ENCODE measurements at places on chromosomes 4 and X.
A peak's percentile ranks its signal among the peaks of the same experiment; 100 is the strongest.

DNA sequence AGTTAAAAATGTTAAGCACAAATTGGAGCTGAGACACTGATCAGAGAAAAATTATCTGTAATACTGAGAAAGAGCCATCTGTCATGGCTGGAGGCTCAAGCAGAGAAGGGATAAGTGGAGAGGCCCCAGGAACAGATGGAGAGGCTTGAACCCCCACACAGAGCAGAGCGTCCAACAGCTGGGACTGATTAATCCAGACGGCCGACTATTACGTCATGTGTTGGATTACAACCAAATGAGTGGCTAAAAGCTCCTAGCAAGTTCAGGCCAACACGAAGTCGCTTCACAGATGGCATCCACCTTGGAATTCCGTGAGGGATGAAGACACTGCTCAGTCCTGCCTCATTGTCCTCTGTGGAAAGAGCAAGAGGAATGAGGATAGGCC lies 57.7 kb upstream of the ATXN3L start:
- peak; percentile 62 for DNase-seq

- no peak for DNase-seq
Observed at GRCh38 chrX:129833153-129833990, 10.3 kb downstream of the ZDHHC9 start.

DNA sequence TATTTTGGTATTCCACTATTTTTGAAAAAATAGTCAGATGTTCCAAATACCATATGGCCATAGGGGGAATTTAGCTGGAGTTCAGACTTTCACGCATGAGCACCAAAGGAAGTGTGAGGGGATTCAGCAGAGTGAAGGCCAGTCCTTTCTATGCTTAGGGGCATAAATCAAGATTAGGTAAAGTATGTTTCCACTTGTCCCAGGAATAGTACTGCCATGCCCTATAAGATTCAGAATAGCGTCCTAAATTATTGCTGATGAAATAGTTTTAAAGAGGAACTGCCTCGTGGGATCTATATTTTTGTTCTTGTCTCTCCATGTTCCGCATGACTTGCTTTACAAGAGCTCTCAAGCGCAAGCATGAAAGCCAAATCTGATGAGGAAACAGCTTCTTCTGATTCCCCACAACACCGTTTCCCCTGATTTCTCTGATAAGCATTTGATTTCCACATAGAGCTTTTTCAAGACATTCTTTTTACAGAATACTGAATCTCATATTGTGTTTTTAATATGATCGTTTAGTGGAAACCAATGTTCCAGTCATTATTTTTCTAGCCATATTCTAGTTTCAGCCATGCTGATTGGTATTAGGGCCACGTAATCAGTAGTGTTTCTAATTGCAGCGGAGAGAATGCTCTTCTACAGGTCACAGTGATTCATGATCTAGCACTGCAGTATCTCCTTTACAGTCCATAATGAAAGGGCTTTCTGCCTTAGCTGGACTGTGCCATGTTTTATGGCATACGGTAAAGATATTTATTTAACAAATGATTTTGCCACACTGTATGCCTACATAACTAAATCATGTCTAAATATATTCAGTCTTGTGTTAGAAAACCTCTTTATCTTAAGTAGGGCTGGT lies 492.3 kb downstream of the CENPC start:
- no peak for DNase-seq

DNA sequence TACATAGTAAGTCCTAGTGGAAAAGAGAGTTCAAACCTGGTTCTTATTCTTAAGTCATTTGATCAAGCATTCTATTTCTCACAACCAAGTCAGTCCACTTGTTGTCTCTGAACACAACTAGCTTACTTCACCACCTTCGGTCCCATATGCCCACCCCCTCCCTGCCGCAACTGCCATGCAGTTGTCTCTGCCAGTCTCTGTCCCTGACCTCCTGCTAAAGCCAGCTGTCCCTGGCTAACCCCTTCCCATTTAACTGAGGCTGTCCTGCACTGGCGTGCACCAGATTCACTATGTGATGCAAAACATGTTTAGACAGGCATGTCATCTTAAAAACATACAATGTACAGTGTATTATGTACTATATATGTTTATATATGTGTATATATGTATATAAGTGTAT lies 12.7 kb downstream of the FRAS1 start:
- no peak for DNase-seq

DNA sequence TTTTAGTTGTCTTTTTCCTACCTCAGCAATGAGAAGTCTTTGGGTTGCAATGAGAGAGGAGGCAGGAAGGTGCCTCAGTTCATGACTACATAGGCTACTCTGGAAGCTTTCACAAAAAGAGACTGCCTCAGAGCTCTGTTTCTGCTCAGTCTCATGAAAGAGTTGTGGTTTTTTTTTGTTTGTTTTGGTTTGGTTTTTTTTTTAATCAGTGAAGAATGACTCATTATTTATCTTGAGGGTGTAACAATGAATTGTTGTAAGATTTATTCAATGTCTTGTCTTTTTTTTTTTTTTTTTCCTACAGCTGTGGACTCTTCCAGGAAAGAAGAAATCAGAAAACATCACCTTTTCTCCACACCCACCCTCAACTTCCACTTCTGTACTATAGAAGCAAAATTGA lies 67.5 kb upstream of the CXCL13 start:
- peak; percentile 80 for DNase-seq

DNA sequence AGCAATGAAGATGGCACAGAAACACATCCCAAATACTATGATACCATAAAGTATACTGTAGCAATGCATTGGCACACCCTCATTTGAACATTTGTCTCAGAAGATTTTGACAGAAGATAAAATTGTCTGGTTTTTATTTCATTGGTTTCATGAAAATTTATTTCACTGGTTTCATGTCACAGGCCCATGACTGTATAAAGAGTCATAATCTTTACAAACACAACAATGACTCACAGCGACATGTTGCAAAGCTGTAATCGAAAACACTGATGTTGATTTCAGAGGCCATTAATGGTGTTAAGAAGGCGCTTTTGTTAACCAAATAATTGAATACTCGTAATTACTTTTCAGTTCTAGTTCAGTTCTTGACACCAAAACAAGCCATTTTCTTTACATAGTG lies 8.1 kb upstream of the DTHD1 start:
- peak; percentile 39 for DNase-seq

DNA sequence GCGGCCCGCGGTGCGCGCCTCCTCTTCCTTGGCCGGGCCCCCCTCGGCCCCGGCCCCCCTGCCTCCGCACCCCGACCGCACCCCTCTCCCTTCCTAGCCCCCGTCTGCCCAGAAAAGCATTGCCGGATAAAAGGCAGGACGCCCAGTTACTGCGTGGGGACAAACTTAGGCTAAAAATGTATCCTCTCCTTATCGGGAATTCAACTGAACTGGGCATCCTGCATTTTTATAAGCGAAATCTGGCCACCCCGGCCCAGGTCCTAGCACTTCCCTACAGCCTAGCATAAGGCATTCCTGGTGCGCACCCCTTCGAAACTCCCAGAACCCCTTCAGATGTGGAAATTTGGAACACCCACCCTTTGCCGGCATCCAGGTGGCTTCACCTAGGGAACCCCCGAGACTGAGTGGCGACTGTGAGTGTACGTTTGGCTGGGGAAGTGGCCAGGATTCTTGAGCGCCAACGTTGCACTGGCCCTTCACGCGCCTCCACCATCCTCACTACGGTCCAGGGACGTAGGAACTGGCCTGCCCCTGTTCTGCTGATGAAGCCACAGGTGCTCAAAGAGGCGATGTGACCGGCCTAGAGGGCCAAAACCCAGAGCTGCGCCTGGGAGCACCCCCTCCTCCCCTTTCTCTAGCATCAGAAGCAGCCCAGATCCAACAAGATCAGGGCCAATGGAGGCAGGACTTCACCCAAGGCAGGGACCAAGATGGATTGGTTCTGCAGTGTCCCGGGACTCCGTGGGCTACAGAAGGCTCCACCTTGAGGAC lies 5.7 kb upstream of the RNF4 start:
- DNase-seq, result no peak

- DNase-seq, result peak; percentile 83
Observed at GRCh38 chrX:40855411-40855810, 120.1 kb upstream of the MED14 start.

- DNase-seq, result no peak
Observed at GRCh38 chr4:164933244-164933643, 44.2 kb downstream of the TRIM61 start.

DNA sequence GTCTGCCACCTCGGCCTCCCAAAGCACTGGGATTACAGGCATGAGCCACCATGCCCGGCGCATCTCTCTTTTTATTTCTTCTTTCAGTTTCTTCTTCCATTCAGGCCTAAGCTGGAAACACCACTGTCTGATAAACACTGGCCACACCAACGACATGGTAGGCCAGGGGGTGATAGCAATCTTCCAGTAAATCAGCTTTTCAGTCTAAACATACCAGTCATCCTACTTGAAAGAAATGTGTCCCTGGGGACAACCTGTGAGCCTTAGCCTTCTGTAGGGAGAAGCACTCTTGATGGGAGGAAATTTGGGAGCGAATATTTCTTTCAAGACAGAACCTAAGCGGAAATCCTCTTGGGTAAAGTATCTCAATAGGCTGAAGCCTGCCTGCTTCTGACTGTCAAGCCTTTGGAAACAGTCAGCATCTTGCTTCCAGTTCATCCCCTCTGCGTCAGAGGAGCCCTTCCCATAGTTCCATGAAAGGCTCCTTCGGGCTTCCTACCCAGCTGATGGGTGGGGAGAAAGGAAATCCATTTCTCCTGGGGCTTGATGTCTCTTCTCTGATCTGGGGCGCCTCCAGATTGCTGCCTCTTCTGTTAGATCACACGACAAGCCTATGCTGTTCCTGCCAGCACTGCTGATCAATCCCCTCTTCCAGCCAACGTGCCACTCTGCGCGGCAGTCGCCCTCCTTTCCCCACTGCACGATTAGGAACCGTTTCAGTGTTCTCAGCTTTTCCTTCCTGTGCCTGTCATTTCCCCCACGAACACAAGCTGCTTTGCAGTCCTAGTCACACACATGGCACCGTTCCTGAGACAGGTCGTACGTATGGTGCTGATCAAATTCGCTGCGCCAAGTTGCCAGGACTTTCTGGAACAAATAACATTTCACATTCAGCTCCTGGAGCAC lies 49.5 kb upstream of the CBR4 start:
- no peak for DNase-seq

GRCh38 chr4:1246111-1246881 lies 2.6 kb downstream of the CTBP1 start:
- DNase-seq, result no peak

DNA sequence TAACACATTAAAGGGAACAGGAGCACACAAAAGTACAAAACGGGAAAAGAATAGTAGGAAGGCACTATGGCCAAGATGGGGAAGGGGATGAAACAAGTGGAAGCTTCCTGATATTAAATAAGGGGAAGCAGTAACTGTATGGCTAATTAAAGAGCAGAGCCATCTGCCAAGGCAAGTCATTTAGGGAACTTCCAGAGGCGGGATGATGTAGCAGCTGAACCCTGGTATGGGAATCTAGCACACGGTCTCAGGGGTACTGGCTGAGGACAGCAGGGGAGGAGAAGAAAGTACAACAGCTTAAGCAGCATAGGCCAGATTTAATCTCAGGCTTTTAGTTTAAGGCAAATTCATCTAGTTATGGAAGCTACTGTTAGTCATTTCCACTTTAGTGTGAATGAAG lies 59.1 kb downstream of the IGFBP7 start:
- no peak for DNase-seq

- DNase-seq, result no peak
Observed at GRCh38 chr4:98469771-98470170, 188.6 kb downstream of the TSPAN5 start.

DNA sequence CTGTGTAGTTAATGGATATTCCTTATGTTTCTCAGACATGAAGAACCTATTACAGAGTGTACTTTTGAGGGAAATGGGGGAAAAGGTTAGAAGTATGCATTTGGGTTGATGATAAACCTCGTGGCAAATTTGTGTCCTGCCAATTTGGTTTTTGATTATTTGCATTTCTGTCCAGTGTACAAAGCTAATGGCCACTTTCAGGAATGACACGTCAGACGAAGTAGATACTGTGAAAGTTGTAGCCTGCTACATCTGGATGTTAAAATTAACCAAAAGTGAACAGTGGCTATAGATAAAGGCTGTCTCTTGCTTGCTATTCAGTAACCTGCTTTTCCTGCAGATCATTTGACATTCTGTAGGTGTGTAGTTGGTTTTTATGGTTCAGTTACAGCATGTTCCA lies 1.0 kb downstream of the PRDX4 start:
- peak; percentile 1 for DNase-seq

- DNase-seq, result no peak
Observed at GRCh38 chrX:107728371-107729099, 47.1 kb downstream of the TSC22D3 start.

GRCh38 chrX:103211012-103211715 lies 3.7 kb upstream of the BEX4 start:
- no peak for DNase-seq

DNA sequence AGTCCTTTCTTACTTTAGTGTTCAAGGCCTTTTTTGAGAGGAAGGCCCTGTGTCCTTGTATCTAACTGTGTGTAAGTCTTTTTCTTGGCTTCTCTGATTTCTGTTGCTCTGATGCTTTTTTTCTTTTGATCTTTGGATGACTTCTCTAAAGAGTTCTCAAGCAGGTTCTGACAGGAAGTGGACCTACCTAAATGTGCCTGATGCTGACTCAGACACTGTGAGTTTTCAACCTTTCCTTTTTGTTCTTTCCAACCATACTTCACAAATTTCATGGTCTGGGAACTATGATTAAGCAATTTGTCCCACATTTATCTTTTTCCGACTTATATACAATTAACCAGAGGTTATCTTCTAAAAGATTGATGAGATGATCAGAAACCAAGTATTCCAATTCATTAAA lies 96.5 kb downstream of the SYTL5 start:
- DNase-seq, result peak; percentile 38

- DNase-seq, result peak; percentile 81
Observed at GRCh38 chr4:105092768-105093167, 53.9 kb upstream of the TET2 start.

GRCh38 chr4:71553605-71554004 lies 214.8 kb downstream of the SLC4A4 start:
- DNase-seq, result no peak

DNA sequence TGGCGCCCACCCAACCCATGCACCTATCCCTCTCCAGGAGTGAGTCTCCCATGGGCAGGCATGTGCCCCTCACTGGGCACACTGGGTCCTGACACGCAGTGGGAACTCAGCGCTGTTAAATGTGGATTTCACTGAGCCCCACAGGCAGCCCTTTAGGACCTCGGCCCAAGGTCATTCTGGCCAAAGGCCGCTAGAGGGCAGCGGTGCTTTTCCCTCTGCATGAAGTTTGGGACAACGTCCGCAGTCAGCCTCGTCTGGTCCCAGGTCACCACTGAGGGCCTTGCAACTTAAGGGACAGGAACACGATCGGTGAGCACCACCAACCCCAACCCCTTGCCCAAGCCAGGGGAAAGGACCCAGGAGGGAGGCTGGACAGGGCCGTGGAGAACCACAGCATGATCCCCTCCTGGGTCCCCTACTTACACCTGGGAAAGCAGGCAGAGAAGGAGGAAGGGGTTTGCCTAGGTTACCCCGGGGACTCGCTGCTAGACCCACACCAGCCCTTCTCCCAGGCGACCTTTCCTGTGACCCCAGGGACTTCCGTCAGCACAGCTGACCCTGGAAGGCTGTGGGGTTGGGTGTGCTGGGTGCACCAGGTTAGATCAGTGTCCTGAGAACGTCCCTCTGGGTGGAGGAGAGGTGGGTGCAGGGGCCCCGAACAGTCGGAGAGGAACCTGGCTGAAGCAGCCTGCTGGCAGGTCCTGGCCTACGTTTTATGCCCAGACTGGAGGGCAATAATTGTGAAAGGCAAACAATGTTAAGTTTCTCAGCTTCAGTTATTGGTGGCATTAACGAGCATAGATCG lies 24.0 kb downstream of the CYTL1 start:
- peak; percentile 30 for DNase-seq

All from foreskin keratinocyte (primary cell).